ENCODE measurements at places on chromosomes 2 and 18.

DNA sequence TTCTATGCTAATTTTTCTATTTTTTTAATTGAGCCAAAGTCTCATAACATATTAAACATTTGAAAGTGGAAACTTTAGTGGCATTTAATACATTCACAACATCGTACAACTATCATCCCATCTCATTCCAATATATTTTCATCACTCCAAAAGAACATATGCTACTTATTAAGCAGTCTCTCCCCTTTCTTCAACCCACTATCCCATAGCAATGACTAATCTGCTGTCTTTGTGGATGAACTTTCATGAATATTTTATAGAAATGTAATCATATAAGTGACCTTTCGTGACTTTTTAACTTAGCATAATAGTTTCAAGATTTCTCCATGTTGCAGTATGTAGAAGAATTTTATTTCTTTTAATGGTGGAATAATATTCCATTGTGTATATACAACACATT, 90.3 kb downstream of the CCDC178 start:
- DNase-seq = no peak

- no peak for DNase-seq
Measured at GRCh38 chr2:118442996-118443553, 354.8 kb downstream of the INSIG2 start.

GRCh38 chr2:192735447-192735846, 540.7 kb upstream of the TMEFF2 start:
- no peak for DNase-seq

GRCh38 chr2:9008951-9009664, 5.6 kb upstream of the MBOAT2 start:
- DNase-seq = no peak

DNA sequence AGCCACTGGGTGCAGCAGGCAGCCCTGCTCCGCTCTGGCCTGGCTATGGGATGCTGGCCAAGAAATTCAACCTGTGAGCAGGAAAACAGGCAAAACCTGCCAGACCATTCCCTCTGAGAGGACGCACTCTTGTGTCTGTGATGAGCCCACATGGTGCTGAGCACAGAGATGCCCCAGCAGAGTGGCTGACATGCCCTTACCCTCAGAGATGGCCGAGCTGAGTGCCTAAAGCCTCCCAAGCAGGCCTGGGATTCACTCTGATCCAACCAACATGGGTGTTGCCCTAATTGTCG, 34.3 kb upstream of the TAF1B start:
- DNase-seq = no peak

GRCh38 chr2:213015387-213016165, 135.8 kb downstream of the IKZF2 start:
- DNase-seq = peak; percentile 3

DNA sequence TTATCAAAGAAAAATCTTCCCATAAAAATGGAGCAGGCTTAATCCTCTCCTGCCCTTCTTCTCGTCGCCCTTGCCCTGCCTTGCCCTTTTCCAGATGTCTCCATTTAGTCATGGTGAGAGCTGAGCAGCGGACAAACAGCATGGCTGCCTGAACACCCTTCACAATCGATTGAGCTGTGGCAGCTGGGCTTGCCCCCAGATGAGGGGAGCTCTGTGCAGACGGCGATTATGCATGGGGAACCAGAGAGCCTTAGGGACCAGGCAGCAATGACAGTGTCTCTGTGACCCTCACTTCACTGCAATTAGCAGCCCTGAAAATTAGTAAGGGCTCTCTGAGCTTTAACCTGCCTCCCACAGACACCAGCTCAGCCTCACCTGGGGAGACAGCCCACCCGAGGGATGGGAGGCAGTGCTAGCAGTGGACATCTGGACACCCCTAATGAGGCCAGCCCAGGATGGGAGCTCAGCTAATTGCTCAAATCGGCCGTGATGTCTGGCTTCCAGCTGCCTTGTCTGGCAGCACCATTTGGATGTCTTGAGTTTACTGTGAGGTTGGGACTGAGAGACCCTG, 365.7 kb downstream of the TNS1 start:
- DNase-seq = no peak

GRCh38 chr18:79068341-79068936, 755 bp upstream of the ATP9B start:
- DNase-seq = no peak

DNA sequence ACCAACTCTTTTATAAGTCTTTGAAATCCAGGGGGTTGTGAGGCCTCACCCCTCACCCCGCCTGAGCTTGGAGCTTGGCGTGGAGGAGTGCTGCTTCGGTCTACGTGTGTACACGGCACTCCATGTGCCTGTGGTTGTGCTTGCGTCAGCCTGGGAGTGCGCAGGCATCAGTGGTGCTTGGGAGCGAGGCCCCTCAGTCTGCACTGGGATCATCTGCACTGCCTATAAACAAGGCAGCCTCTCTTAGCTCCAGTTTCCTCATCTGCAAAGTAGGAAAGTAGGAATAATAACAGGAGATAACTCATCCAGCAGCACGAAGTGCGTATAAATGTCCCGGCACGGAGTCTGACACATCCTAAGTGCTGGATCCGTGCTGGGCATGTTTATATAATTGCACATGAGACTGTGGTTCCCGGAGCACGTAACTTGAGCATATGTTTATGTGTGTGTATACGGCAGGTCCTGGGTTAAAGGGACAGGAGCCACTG, 1.2 kb downstream of the GYPC start:
- peak; percentile 40 for DNase-seq

- DNase-seq = no peak
Measured at GRCh38 chr2:33782395-33783230, 183.5 kb upstream of the FAM98A start.

- DNase-seq = no peak
Measured at GRCh38 chr2:216216951-216217903, 108.1 kb downstream of the XRCC5 start.

DNA sequence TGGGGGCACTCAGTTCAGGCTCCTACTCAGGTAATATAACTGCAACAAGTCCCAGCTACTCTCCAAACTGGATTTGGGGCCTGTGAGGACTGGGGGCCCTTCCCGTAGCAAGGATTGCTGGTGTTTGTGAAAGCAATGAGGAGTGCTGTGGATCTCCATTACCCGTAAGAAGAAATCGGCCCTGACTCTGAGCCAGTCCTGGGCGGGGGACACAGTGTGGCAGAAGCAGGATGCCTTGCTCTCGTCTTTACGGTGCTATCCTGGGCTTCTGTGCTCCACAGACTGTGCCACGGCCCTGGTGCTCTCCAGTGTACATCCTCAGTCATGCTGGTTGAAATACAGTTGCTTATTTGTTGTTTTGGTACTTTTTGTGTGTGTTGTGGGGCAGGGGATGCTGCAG, 172.9 kb downstream of the NDUFA10 start:
- DNase-seq = no peak

DNA sequence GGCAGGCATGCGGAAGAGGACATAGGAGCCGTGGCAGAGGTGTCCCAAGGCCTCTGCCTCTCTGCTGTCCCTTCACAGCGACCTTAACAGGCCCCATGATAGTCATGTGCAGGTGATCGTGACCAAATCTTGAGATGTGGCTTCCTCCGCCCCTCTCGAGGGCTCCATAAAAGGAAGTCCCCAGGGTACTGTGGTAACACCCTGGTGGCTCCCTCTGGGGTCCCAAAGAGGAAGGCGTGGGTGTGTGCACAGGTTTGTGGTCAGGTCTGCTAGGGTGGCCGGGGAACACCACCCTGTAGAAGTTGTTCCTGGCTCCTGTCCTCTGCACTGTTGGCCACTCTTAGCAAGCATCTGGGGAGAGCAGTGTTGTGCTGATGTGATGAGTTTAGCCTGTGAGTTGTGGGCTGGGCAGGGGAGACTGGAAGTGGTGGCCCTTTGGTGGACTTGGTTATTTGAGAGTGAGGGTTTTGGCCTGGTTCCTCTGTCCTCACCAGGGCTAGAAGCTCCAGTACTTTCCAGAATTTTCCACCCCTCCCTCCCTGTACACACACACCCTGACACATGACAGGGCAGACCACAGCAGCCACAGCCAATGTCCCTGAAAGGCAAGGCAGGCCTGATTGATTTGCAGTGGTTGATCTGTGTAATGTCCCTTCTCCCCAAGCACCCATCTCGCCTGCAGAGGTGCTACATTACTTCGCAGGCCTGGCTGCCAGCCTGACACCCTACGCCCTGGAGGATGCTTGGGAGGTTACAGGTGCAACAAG, 68.9 kb upstream of the BOD1L2 start:
- DNase-seq = peak; percentile 19

DNA sequence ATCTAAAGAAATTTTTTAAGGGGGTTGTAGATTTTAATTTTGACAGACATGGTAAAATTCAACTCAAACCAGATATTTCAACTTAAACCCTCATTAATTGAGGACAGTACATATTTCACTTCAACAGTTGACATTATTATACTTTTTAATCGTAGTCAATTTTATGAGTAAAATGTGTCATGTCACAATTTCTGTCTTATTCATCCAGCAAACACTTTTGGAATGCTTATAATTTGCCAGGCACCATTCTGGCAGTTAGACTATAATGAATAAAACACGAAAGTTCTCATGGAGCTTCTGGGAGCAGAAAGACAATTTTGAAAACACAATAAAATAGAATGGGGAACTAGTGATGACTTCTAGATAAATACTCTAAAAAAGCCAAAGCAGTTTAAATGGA, 1094.8 kb downstream of the SUCLG1 start:
- no peak for DNase-seq

DNA sequence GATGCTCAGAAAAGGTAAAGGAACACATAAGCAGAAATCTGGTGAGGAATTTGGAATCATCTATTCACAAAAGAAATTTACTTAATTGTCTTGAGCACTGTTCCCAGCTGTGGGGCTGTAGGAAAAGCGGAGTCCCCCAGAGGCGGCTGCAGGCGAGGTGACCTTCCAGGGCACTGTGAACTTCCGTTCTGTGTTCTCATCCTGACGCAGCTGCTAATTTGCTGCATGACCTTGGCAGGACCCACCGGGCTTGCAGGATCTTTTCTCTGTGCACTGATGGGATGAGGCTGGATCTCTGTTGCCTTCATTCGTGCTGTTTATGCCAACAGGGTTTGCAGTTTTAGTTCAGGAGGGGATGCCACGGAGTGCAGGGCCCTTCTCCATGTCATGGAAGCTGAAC, 301.9 kb upstream of the MYT1L start:
- no peak for DNase-seq

DNA sequence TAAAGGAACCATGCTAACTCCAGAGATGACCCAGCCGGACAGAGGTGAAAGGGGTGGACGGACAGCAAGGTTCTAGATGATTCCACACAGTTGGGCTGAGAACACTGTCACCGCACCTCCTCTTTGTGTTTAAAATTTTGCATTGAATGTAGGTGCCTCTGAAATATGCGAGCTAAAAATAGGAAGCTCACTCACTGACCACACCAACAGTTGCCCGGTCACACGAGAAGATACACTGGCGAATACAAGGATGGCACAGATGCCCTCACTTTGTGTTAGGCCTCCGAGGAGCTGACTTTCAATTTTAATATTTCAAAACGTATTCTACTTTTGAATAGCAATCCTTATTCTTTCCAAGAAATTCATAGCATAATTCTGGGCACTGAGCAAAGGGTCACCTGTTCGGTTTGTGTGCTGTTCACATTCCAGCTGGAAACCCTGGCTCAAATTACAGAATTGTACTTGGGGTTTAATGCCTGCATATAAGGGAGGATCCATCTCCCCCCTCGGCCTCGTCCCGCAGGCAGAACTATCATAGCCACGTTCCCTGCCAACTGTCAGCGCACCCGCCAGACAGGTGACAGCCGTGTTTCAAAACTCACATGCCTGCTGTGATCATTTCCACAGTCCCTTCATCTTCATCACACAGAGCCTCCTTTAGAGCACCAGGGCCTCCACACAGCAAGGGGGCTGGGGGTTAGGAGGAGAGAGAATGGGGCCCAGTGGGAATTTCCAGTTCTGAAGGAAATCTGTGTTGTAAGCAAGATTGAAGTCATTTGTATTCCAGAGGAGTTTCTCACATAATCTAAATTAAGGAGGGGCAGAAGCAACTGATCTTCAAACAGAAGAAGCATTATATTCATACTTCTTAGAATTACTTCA, 48.2 kb downstream of the ADI1 start:
- DNase-seq = no peak

DNA sequence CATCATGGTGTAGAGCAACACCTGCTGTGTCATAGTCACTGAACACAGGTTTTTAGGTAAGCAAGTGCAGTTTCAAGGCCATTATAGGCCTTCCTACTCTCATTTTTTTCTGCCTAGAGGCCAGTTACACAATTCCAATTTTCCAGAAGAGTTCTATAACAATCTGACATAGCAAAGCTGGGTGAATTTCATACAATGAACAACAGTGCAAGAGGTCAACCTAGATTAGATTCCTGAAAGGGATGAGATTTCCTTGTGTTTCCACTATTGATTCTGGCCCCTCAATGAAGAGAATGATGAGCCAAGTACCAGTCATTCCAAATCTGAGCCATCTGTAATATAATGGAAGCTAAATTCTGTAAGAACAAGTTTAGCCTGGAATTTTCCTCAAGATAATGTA, 15.3 kb upstream of the CD28 start:
- no peak for DNase-seq

- DNase-seq = no peak
Measured at GRCh38 chr2:51013079-51013932, 18.6 kb downstream of the NRXN1 start.

DNA sequence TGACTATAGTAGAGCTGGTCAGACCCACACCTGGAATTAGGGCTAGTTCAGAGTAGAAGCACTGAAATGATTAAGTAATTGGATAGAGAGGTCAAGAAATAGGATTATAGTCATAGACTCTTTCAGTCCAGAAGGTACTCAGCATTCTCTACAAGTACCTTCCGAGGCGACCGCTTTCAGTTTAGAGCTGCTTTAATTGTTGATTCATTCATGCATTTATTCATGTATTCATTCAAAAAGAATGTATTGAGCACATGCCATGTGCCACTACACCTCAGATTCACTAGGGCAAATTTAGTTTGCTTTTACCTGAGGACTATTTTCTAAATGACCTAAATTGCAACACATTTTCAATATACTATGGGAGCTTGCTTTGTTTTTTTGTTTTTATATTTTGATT, 48.7 kb downstream of the CRIM1 start:
- no peak for DNase-seq

- no peak for DNase-seq
Measured at GRCh38 chr2:25819597-25820039, 58.7 kb downstream of the ASXL2 start.

DNA sequence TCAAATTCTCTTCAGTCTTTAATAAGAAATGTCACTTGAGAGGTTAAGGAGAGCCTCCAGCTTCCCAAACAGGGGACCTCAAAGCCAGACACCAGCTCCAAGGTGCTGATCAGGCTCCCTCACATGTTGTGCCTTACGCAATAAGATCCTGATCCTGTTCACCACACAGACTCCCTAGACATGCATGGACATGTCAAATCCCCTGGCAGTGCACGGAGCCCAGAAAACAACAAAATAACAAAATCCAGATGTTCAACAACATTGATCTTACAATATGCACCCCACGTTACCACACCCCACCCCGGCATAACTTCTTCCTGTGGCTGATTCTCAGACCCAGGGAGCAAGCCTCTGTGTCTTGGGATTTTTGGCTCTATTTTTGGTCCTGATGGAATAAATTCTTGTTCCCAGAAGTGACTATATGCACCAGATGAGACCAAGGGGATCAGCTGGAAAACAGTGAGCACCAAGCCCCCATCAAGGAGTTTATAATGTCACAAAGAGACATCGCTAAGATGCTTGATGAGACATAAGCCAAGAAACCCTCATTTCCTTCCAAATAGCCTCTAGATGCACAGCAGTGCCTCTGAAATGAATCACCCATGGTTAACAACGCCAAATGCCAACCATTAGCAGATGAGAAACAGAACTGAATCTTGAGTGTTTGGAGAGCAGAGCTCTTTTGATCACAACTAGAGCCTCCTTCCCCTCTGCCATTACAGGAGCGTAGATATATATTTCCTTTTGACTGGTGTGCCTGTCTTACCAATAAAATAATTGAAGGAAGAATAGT, 198.2 kb downstream of the PRKCE start:
- no peak for DNase-seq

Data from CD4-positive, alpha-beta T cell treated with Interleukin-1 beta for 1 hour (primary cell).